Stimulated activated CD4-positive, alpha-beta T cell treated with anti-CD3 and anti-CD28 coated beads, Interleukin-12 subunit alpha, Interleukin-12 subunit beta, amount 100 ng/mL, for 48 hours (primary cell): ENCODE measurements at places on chromosomes 11 and 22.

DNA sequence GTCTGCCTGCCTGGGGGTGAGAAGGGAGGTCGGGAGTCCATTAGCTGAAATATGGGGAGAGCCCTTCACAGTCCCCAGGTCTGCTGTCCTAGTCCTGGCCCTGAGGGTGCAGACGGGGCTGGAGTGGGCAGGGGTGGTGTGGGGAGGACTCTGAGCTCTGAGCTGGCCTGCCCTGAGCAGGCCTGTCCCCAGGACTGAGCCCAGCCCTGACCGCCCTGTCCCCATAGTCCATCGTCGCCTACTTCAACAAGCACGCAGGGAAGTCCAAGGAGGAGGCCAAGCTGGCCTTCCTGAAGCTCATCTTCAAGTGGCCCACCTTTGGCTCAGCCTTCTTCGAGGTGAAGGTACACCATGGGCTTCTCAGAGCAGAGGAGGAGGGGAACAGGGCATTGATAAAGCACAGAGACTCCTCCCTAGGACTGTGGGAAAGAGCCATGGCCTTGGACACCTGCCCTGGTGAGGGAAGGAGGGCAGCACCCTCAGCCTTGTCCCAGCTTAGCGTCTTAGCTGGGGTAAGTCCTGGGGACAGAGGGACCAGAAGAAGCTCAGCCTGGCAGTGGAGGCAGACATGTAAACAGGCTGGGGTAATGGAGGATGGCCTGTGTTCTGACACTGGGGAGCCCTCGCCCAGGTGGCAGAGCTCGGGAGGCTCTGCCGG is 83.7 kb downstream of the MYO7A start:
- no peak for DNase-seq

DNA sequence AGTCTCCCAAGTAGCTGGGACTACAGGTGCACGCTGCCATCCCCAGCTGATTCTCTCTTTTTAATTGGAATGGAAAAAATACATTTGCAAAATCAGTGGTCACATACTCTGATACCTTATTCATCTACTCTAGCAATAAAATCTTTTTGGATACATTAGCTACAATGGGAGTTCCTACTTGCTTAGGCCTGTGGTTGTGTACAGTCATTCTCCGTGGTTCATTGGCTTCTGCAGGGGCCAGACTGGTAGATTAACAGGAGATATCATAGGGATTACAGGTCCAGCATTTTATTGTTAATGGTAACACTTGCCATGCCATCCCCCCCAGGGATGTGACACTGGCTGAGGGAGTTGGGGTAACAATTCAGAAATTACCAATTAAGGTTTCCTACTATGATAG is 140.0 kb downstream of the ADAMTS15 start:
- DNase-seq, result no peak

DNA sequence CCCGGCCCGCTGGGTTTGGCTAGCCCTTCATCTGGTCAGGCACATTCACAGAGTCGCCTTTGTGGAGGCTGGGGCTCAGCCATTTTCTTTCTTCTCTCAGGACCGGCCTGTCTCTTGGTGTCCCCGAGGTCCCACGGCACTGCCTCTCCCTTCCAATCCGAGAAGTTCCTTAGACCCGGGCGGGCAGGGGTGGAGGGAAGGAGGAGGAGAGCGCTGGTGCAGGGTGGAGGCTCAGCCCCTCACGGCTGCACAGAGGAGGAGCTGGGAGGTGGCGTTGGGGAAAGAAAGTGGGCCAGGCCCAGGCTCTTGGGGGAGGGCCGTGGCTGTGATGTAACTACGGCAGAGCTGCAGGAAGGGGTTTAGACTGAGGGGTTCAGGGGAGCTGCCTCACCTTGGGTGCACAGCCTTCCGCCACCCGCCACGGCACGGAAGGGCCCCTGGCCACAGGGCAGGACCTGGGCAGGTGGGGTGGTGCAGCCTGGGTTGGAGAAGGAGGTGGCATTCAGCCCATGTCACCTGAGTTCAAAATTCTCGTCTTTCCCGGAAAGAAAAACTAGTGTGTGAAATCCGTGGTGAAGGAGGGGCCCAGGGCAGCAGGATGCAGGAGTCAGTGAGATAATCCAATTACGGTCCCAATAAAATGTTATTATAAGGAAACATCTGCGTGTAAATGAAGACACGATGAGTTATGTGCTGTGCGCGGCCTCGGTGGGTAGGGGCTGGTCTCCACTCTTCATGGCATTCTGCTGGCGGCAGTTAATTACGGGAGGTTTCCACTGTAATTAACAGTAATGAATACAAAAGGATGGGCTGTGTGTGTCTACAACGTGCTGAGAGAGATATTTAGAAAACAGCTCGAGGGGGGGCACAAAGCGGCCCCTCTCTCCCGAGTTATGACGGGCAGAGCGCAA is 1.7 kb downstream of the BRSK2 start:
- no peak for DNase-seq

- DNase-seq, result no peak
Observed at GRCh38 chr11:76135491-76135890, 70.8 kb downstream of the WNT11 start.

GRCh38 chr11:14977101-14977880 is 5.1 kb upstream of the CALCA start:
- no peak for DNase-seq

- no peak for DNase-seq
Observed at GRCh38 chr11:63687845-63688244, 6.5 kb downstream of the RTN3 start.

- peak; percentile 66 for DNase-seq
Observed at GRCh38 chr11:133928628-133929059, 28.1 kb downstream of the IGSF9B start.

- DNase-seq, result no peak
Observed at GRCh38 chr22:35226958-35227647, 30.2 kb upstream of the HMGXB4 start.

DNA sequence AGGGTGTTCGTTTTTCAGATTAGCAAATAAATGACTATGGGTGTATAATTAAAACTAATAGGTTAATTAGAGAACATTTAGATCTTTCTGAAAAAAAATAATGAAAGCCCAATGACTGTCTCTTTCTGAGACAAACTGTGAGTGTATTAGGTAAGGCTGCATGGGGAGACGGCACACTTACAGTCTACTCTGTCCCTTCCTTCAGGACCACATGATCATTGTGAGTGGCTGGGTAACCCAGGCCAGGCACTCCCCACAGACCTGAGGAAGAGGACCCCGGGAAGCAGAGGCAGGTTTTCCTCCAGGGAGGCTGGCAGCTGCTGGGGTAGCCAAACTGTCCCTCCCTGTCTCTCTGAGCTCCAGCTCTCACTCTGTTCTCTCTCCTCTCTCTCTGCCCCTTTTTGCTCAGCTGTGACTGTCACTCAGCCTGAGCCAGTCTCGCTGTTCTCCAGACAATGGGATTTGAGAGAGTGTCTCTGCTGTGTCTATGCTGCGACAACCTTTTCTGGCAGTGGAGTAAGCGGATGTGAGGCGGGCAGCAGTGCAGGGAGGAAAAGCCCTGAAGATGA is 83.1 kb upstream of the NCAM1 start:
- no peak for DNase-seq

DNA sequence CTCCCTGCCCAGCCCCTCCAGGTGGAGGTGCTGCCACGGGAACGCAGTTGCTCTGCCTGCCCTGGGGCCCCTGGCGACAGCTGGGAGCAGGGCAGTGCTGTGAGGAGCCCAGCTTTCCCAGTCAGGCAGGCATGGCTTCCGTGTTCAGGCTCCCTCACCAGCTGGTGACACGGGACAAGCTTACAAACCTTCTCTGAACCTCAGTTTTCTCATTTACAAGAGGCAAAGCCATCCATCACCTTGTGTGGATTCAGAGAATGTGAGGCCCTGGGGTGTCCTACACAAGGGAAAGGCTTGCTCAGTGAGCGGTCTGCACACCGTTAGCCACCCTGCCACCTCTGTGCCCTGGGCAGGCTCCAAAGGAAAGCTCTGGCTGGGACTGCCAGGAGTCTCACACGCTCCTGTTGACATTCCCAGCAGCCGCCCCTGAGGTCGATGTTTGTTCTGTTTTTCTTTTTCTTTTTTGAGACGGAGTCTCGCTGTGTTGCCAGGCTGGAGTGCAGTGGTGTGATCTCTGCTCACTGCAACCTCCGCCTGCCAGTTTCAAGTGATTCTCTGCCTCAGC is 23.5 kb downstream of the SUN2 start:
- no peak for DNase-seq

- DNase-seq, result no peak
Observed at GRCh38 chr11:25423436-25424199, 908.3 kb upstream of the ANO3 start.

GRCh38 chr11:18668131-18668530 is 30.4 kb upstream of the TMEM86A start:
- no peak for DNase-seq

- DNase-seq, result no peak
Observed at GRCh38 chr22:30408388-30409102, 11.7 kb downstream of the SEC14L2 start.

- DNase-seq, result no peak
Observed at GRCh38 chr11:115148691-115149090, 355.5 kb downstream of the CADM1 start.

GRCh38 chr11:9003573-9004182 is at the start of gene NRIP3:
TSS of gene NRIP3 (minus strand) at chr11:9004001. CDS start at chr11:9003935, 66 bp downstream.
- DNase-seq, result peak; percentile 55
